ENCODE measurements at places on chromosomes 3 and 15.

GRCh38 chr15:58221591-58222241 is 83.5 kb downstream of the AQP9 start:
- DNase-seq, result peak; percentile 2

- DNase-seq, result no peak
These were observed 412.9 kb upstream of the GRM7 start for GRCh38 chr3:6448011-6448410.

- DNase-seq, result no peak
These were observed 74.0 kb downstream of the B3GALNT1 start for GRCh38 chr3:161031134-161031533.

GRCh38 chr3:170772175-170772574 is 97.8 kb downstream of the RPL22L1 start:
- DNase-seq, result no peak
